ENCODE measurements at places on chromosomes 12 and 14.

DNA sequence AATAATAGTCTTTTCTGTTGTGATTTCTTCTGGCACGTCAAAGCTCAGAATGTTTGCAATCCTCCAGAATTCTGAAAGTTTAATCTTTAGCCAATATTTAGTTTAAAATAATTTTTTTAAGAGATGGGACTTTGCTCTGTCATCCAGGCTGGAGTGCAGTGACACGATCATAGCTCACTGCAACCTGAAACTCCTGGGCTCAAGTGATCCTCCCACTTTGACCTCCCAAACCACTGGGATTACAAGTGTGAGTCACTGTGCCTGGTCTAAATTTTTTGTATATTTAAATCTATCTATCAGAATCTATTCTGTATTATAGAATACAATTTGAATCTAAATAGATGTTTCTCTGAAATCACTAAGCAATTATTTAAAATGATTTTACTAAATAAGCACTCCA, 572.7 kb downstream of the VRK1 start:
- DNase-seq = no peak

GRCh38 chr14:64496764-64497163, 6.9 kb downstream of the ZBTB25 start:
- no peak for DNase-seq

DNA sequence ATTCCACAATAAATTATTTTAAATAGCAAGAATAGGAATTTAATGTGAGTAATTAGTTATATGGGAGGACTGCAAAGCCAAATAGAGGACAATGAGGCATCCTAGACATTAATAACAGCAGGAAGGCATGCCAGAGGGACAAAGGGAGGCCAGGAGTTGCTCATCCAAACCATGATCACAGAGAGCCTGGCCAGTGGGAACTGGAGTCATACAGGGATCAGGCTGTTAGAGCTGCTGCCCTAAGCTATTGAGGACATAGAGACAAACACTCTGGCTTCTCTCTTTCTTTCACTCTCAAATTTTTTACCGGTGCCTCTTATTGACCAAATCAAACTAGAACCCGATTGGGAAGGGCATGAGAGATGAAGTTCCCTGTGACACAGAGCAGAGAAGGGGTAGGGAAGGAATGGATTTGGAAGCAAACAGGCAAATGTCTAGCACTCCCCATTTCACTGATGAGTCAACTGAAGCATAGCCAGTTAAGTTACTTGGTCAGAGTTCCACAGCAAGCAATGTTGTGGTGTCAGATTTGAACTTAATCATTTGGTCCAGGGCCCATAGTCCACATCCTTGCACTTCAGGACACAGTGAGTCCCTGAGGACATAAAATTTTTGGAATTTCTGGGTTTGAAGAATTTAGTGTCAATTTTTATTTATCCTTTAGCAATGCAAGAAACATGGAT, 17.9 kb upstream of the CFAP54 start:
- no peak for DNase-seq

- DNase-seq = no peak
Measured at GRCh38 chr12:79247494-79247893, 382.9 kb downstream of the SYT1 start.

DNA sequence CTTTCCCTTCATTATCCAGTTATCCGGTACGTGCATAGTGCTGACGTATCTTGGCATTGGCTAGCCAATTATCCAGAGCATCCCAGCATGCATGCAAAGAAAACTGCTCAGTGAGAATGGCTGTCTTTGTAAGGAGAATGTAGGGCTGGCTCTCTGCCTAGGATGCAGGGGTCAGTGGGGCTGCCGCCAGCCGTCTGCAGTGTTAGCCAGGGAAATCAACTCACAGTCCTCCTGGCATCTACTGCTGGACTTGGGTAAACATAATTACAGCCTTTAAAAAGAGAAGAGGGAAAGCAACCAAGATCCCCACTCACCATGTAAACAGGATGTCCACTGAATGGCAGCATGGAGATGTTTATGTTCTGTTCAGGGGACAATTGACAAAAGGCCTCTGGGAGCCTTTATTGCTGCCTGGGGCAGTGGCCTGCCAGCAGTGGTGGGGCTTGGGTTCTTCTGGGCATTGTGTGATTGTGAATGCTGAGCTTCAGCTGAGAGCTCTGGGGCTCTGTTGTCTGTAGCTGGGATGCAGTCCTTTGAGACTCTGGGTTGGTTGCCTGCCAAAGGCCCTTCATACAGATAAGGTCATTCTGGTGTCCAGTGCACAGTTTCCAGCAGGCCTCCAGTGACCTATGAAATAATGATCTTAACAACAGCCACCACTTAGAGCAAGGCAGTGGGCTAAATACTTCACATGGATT, 121.8 kb downstream of the TBC1D30 start:
- DNase-seq = no peak

DNA sequence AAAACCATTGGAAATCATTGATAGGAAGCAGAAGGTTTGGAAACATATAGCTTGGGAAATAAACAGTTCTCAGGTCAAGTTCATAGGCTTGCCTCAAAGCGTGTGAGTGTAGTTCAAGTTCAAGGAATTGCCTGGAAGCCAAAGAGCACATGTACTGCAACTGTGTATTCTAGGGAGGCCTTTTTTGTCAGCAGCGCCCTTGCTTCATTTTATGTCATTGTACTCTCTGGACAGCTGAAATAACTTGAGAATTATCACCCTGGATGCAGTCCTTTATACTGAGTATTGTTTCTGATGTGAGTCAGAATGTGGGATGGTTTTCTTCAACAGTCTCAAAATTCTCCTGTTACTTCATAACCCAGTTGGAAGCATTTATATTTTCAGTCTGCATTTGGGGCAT, 16.0 kb upstream of the EVL start:
- no peak for DNase-seq

- no peak for DNase-seq
Measured at GRCh38 chr12:57726151-57726883, 12.2 kb downstream of the AGAP2 start.

DNA sequence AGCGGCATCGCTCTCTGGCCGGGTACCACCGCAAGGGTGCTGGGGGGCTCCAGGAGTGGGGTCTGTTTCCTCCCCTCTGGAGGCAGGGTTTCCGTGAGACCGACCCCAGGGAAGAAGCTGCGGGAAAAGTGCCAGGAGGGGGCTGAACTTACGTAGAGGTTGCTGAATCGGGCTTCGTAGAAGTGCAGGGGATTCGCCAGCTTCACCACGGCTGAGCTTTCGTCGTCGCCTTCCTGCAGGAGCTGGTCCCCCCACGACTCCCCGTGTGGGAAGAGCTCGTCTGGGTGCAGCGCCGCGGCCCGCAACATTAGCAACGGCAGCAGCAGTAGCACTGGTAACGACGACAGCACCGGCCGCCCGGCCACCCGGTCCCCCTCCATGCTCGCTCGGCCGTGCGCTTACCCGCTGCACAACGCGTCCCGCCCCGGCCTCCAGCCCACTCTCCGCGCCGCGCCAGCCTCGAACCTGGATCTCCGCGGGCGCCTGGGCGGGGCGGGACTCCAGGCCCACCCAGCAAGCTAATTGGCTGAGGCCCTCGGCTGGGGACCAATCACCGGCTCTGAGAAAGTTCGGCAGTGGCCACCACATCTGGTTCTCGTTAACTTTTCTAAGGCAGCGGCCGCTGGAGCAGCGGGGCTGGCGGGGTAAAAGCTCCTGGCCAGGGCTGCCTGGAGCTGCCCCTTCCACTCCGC, at the start of gene NID2:
NID2 (minus strand) TSS at position 445 of the 692 bp plus-strand sequence; CDS start at position 380, 65 bp downstream.
- peak; percentile 29 for DNase-seq

GRCh38 chr12:119208626-119209061, 29.9 kb downstream of the HSPB8 start:
- DNase-seq = no peak

- no peak for DNase-seq
Measured at GRCh38 chr12:32863128-32863527, 33.4 kb downstream of the PKP2 start.

- DNase-seq = no peak
Measured at GRCh38 chr12:95553197-95553943, 2.1 kb upstream of the USP44 start.

- no peak for DNase-seq
Measured at GRCh38 chr12:108252523-108252922, 86.6 kb downstream of the CMKLR1 start.

DNA sequence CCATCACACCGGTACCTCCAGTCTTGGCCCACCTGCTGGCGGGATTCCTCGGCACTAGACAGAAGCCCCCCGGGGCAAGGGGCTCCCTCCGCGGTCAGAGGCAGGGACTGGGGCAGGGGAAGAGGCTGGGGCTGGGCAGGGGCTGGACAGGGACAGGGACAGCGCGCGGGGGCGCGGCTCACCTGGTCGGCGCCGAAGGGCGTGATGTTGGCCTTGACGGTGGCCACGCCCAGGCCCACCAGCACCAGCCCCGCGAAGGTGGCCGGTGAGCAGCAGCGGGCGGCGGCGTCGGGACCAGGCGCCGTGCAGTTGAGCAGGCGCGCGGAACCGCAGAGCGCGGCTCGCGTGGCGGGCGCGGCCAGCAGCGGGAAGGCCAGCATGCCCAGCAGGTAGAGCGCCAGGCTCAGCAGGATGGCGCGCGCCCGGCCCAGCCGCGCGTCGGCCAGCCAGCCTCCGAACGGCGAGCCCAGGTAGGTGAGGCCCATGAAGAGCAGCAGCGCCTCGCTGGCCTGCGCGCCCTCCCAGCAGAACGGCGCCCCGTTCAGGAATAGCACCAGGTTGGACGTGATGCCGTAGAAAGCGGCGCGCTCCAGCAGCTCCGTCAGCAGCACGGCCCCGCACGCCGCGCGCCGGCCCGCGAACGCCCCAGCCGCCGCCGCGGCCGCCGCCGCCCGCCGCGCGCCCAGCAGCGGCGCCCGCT, 392 bp downstream of the SLC15A4 start:
- DNase-seq = peak; percentile 19

DNA sequence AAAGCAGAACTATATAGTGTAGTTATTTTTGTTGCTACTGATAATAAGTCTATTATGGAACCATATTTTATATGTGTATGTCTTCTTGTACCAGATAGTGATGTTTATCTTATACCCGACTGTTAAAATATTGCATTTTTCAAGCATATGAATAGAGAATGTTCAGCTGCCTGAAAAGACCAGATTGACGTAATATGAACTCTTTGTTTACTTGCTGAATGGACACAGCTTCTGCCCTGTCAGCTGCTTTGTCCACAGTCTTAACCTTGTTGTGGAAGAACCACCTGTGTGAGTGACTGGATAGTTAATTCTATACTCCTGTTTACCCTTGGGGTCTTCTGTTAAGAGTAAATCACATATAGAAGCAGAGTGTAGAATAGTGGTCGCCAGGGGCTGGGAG, 109.3 kb downstream of the LGR5 start:
- no peak for DNase-seq

DNA sequence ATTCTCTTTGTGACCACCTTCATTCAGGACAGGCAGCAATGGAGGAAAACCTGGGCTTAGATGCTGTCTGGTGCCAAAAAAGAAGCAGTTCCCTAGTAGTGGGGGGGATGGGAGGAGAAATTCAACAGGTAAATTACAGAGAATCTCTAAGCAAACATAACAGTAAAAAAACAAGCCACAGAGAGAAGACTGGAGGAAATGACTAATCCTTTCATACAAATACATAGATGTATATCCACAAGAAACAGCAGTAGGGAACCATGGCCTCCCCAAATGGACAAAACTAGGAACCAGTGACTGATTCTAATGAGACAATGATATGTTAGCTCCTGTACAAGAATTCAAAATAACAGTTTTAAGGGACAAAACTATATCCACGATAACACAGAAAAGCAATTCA, 513.0 kb downstream of the NAV3 start:
- no peak for DNase-seq

DNA sequence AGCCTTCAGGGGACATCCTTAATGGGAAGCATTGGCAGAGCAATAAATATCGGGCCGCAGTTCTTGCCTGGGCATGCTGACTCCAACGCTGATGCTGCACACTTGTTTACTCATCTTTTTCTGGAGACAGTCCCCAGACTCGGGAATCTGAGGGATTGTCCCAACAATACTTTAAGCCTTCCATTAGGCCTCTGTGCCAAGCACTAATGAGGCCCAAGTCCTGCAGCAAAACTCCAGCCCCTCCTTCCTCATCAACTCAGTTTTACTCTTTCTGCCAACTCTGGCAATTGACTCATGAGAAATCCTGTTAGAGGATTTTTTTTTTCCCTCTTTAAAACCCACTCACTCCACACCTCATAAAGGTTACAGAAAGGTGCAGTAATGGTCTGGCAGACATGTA, 233.4 kb upstream of the PELI2 start:
- no peak for DNase-seq

DNA sequence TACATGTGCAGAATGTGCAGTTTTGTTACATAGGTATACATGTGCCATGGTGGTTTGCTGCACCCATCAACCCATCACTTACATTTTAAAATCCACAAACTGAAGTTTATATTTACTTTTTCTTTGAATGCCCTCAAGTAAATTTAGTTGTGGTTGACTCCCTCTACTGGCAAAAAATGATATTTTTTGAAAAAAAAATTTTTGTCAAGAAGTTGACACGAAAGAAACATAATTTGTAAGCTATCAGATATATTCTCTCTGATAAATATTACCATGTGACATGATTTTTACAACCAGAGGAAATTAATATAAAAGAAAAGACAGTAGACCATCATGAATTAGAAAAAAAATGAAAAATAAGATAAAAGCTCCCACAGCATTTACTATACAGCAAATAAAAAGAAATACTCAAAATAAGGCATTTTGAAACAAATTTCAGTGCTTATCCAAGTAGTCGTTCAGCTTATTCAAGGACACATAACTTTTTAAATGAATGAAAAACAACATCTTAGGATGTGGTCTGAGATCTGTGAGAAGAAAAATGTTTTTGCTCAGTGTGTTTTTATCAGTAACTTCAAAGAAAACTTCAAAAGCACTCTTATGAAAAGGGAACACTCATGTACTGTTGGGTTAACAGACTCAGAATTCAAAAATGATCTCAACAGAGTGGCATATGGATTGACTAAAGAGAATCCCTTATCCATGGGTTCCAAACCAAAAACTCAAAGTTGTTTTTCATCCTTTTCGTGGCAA, 30.0 kb upstream of the GRIP1 start:
- no peak for DNase-seq

- no peak for DNase-seq
Measured at GRCh38 chr12:100987552-100988521, 193.3 kb downstream of the ANO4 start.

DNA sequence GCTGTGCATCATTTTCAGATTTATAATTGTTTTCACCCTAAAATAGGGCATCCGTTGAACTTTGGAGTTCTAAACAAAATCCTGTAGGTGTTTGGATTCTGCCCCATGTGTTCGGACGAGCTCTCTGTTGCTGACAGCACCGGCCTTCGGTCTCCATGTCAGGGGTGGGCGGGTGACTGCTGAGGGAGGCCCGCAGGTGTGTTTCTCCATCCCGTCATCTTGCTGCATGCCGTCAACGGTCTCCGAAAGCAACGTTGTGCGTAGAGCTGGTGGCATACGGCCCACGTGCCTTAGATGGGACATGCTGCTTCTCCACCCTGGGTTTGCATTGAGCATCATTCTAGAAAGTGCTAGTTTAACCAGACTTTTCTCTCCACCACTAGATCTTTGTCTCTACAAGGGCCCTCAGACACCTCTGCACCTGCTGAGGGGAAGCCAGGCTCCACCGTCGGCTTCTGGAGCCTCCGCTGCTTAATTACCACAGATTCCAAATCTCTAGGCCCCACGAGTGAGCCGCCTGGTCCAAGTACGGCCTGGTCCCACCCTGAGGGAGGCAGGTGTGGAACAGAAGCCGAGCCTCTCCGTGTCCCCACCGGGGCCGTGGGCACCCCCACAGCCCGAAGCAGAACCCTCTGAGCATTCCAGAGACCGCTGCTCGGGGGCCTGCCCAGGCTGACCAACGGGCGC, 15.7 kb upstream of the AMN start:
- no peak for DNase-seq

GRCh38 chr12:26172539-26172938, 22.8 kb upstream of the SSPN start:
- no peak for DNase-seq

- no peak for DNase-seq
Measured at GRCh38 chr12:3751151-3752095, 1.5 kb downstream of the CRACR2A start.

Measured in activated gamma-delta T cell treated with Interleukin-2 at 50 U/mL for 16 hours (primary cell).